ENCODE measurements at places on chromosomes 16 and 17. TPM values are rescaled to one million over a fixed set of nuclear protein-coding genes. Genes with fewer than 3 reads are reported as not detected.

DNA sequence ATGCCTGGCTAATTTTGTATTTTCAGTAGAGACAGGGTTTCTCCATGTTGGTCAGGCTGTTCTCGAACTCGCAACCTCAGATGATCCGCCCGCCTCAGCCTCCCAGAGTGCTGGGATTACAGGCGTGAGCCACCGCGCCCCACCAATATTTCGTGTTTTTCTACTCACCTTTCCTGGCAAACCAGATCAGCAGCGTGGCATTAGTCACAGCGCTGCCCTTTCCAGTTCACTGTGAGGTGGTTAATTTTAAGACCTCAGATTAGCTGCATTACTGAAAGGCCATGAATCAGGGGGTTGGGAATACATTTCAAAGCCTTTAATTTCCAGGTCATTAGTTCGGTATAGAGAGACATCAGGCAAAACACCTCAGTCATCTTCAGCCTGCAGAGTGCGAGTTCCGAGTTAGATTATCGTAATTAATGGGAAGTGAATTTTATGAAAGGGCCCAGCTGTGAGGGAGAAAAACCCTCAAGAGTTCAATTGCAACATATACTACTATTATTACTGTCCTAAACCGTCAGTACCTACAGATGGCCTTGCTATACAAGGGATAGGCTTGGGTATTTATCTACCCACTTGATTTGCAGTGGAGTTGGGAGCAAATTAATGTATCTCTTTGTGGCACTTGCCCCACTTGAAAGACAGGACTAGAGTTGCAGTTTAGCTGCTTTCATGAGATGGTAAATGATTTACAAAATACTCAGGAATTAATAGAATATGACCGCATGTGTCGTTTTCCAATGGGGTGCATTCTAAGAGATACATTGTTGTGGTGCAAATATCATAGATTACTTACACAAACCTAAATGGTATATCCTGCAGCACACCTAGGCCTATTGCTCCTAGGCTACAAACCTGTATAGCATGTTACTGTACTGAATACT lies 2.1 kb upstream of the USP32 start:
- DNase-seq, result no peak

- DNase-seq, result no peak
These were observed 601.4 kb upstream of the CA10 start for GRCh38 chr17:52759864-52760263.

DNA sequence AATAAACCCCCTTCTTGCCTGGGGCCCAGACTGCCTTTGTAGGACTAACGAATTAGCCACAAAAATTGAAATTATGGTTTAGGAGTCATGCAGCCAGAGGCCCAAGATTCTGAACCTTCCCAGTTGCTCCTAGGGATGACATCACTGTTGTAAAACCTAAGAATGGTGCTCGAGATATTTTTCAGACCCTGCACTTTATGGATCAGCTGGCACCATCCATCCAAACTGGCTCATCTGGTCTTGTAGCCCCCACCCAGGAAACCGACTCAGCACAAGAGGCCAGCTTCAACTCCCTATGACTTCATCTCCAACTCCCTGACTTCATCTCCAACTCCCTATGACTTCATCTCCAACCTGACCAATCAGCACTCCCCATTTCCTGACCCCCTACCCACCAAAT lies 10.9 kb upstream of the EVPL start:
- no peak for DNase-seq

DNA sequence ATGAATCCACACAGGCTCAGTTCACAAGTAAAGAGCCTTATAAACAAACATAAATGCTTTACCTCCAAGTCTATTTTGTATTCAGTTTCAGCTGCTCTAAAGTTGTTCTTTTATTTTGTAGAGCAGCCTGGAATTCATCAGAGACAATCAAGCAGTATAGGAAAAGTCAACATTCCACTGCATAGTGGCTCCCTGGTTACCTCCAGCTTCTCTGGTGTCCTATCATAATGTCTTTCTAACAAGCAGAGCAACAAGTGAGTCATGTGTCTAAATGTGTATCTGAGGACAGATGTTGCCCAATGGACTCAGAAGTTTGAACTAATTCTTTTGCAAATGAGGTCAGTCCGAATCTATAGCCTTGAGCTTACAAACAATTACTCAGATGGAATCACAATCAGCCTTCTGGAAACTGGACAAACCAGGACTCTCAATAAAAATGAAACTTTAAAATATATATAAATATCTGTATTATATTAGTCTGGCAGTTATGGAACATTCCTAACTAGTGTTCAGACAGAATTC lies 292.0 kb upstream of the TOM1L1 start:
- no peak for DNase-seq

- no peak for DNase-seq
These were observed 802 bp upstream of the TOB1 start for GRCh38 chr17:50866950-50867362.

GRCh38 chr16:11391576-11391975 lies 46.3 kb downstream of the RMI2 start:
- no peak for DNase-seq

DNA sequence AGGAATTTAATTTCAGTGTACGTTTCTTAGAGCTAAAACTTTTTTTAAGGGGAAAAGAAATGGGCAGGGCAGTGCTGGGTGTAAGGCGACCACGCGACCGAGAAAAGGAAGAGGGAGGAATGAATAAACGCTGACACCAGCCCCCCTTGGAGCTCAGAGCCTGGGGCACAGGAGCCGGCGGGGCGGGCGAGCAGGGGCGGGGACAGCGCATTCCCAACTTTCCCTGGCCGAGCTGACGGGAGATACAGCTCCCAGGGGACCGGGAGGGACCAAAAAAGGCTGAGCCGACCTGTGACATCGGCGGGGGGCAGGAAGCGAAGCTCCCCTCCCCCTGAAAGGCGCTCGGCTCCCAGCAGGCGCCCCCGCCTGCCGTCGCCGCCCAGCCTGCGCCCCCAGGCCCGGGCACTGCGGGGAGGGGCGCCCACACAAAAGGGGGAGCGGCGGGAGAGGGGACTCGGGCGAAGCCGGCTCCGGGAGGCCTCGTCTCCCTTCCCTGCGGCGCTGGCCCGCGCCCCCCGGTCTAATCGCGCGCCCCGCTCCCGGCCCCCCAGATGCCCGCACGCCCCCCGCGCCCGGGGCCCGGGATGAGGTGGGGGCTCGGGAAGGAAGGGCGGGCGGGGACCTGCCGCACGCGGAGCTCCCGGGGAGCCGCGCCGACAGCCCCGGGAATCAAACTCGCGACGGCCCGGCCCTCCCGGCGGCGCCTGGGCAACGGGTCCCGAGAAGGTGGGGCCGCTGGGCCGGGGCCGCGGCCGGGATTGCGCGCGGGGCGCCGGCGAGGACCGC lies 622 bp downstream of the CUEDC1 start:
- no peak for DNase-seq

- DNase-seq, result no peak
These were observed 153.5 kb downstream of the VPS53 start for GRCh38 chr17:561116-561515.

STH gene
- not detected for total RNA-seq

- DNase-seq, result no peak
These were observed 14.4 kb upstream of the ALDH3A1 start for GRCh38 chr17:19762515-19762961.

DNA sequence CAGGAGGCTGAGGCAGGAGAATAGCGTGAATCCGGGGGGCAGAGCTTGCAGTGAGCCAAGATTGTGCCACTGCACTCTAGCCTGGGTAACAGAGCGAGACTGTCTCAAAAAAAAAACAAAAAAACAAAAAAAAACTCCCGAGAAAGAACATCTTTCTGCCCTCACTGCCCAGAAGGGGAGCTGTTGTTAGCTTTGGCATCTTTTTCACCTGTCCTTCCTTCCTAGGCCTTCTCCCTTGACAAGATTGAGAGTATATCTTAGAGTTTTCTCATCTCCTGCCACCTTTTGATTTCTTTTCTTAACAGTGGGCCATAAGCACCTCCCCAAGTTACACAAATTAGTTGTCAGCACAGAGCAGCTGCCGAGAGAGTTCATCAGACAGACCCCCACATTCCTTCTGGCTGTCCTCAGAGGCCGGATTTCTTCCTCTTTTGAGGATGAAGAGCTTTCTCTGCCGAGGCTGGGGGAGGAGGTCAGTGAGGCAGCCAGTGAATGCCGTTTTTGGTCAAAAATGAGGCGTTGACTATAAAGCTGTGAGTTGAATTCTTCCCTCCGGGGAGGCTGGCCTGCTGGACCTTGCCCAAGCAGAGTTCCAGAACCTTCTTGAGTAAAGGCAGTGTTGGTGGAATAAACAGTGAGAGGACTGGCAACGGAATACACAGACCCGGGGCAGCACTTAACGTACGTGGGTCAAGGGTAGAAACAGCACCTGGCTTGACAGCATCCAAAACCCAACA lies 127.0 kb downstream of the ABCC6 start:
- DNase-seq, result no peak

- no peak for DNase-seq
These were observed 171.8 kb upstream of the FOXF1 start for GRCh38 chr16:86338403-86339115.

- no peak for DNase-seq
These were observed 51.6 kb downstream of the ACTG1 start for GRCh38 chr17:81460856-81461460.

ALG1 gene
- 27.7 TPM for total RNA-seq

DNA sequence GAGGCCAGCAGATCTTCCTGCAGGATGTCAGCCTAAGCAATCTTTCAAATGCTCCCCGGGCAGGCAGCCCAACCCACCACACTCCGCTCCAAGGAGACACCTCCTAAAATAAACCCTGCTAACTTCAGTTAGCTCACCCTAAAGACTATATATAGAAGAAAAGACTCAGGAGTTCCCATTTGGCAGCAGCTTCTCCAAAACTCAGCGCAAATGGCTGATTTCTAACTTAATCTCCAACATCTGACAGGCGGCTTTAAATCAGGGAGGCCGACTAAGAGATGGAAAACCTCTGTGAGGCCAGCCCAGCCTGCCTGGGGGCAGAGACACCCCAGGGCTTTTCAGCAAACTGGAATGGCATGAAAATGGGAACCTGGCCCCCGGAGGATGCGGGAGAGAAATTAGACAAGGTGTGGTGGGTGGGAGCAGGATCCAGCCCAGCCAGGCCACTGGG lies 91.6 kb downstream of the XYLT1 start:
- DNase-seq, result no peak

Data from glomerular endothelial cell (primary cell).